ENCODE measurements at places on chromosomes 2 and 18. TPM values are rescaled to one million over a fixed set of nuclear protein-coding genes. Genes with fewer than 3 reads are reported as not detected.

Gene CRYBA2
- not detected for total RNA-seq

- no peak overlapping the region for H3K4me3 ChIP-seq
- H3K4me1 ChIP-seq, result peaks cover 1% of the 10 kb centered on the region
- H3K36me3 ChIP-seq, result no peaks in the 10 kb centered on the region
Measured at GRCh38 chr18:50011813-50012435, 183.0 kb downstream of the MYO5B start.

DNA sequence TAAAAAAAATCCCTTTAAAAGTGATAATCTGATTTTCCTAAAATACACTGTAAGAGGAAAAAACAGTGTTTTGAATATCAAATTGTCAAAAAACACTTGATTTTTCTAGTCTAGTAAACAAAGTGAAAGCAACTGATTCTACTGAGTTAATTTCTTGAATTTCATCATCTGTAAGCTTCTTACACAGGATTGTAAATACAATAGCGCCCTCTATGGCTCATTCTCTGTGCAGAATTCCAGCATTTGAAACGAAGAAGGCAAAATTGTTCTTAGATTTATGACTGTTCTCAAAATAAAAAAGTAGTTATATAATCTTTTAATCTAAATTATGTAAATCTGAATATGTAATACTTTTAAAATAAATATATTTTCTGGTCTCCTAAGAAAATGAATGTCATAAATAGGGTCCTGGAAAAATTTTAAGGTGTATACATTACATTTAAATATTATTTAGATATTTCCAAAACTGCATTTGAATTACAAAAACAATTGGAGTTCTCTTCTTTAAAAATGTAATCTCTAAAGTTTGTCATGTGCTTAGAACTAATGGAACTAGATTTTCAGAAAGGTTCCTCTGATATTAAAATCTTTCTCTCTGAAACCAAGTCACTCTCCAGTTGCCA lies 176.9 kb upstream of the MC4R start:
- H3K4me1 ChIP-seq, result no peaks in the 10 kb centered on the region
- DNase-seq, result no peak
- H3K4me3 ChIP-seq, result no peak overlapping the region
- no peak overlapping the region for H3K27ac ChIP-seq
- H3K27me3 ChIP-seq, result no peaks in the 10 kb centered on the region

GRCh38 chr2:101124643-101125366 lies 26.4 kb downstream of the TBC1D8 start:
- H3K36me3 ChIP-seq, result no peaks in the 10 kb centered on the region
- H3K27ac ChIP-seq, result no peak overlapping the region
- no peak overlapping the region for H3K4me3 ChIP-seq
- DNase-seq, result no peak
- H3K27me3 ChIP-seq, result peaks cover 7% of the 10 kb centered on the region

DNA sequence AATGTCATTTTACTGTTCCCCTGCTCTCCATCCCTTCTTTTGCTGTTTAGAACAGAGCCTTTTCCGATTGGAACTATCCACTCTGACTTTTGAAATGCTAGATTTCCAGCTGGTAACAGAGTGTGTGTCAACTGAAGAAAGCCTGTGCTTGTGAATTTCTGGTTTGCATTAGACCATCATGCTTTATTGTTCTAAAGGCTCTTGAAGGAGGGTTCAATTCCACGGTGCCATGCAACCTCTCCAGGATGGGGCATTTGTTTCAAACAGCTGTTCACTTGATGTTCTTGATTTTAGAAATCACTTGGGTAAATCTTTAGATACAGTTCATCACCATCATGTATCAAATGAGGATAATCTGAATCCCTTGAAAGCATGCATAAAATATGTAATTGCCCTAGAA lies 156.7 kb downstream of the QPCT start:
- DNase-seq, result no peak
- no peak overlapping the region for H3K4me3 ChIP-seq
- peaks cover 8% of the 10 kb centered on the region for H3K27me3 ChIP-seq
- no peaks in the 10 kb centered on the region for H3K4me1 ChIP-seq

DNA sequence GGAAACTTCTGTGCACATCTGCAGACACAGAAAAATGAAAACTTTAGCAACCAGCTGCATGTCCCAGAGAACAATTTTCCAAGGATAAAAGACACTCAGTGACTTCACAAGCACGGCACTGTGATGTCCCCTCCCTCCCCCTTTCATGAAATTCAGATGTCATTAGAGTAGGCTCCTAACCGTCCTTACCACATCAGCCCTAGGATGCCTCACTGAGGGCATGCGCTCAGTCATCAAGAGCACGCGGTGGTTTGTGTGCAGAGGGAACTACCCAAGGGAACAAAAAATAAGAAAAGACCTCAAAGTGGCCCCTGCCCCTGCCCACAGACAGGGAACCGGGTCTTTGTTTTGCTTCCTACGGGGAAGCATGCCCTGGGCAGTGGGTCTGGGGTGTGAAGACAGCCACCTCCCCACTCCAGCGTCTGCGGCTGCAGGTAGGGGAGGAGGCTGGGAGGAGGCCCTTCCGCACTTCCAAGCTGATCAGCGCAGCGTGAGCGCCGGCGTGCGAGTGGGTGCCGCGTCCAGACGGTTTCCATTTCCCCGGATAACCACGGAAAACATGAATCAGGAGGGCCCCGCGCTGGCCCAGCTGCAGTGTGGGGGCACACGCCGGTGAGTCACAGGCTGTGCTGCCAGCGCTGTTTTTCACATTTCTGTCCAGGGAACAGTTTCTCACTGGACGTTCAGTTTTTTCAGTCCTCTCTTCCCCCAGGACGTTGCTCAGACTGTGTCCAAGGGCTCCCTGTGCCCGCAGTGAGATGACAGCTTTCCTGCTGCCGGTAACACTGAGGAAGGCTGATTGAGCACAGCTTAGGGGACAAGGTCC lies 70.6 kb downstream of the COPS8 start:
- DNase-seq, result peak; percentile 49
- H3K4me3 ChIP-seq, result peak overlapping the region; percentile 65
- H3K27me3 ChIP-seq, result no peaks in the 10 kb centered on the region
- no peaks in the 10 kb centered on the region for H3K36me3 ChIP-seq
- H3K27ac ChIP-seq, result no peak overlapping the region
